ENCODE measurements at places on chromosomes 7 and 10. TPM values are rescaled to one million over a fixed set of nuclear protein-coding genes. Genes with fewer than 3 reads are reported as not detected.

The SLF2 gene
- 37.2 TPM for total RNA-seq

GRCh38 chr7:99392659-99393354, 15.6 kb downstream of the PDAP1 start:
- no peaks in the 10 kb centered on the region for H3K27me3 ChIP-seq
- peaks cover 14% of the 10 kb centered on the region for H3K4me1 ChIP-seq
- peak; percentile 95 for DNase-seq
- H3K36me3 ChIP-seq = peaks cover 81% of the 10 kb centered on the region

The SAMD9L gene
- total RNA-seq = 13.2 TPM

DNA sequence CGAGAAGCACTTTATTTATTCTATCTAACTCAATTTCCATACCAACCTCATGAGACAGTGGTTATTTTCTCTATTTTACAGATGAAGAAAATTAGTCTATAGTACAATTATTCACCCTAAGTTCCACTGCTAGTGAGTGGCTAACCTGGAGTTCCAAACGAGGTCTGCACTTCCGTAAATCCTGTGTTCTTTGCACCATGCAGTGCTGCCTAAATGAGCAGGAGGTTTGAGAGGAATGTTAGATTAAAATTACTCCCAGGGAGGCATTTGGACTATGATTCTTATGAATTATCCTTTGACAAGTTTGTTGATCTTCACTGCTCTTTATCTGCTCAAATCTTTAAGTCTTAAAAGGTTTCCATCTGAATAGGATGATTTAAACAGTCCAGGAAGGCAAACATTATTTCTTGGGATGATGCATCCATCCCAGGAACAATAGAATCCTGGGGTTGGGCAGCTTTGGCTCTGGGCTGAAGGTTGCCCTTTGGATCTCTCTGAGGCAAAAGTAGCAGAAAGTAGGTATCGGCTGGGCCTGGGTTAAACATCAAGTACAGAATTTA, 400.8 kb downstream of the REEP3 start:
- H3K27me3 ChIP-seq = no peaks in the 10 kb centered on the region
- no peaks in the 10 kb centered on the region for H3K36me3 ChIP-seq
- no peak for DNase-seq
- no peaks in the 10 kb centered on the region for H3K4me1 ChIP-seq

GRCh38 chr7:99141841-99142726, 1.8 kb downstream of the SMURF1 start:
- no peaks in the 10 kb centered on the region for H3K4me1 ChIP-seq
- H3K27ac ChIP-seq = peak overlapping the region; percentile 98
- H3K36me3 ChIP-seq = no peaks in the 10 kb centered on the region
- H3K27me3 ChIP-seq = no peaks in the 10 kb centered on the region

DNA sequence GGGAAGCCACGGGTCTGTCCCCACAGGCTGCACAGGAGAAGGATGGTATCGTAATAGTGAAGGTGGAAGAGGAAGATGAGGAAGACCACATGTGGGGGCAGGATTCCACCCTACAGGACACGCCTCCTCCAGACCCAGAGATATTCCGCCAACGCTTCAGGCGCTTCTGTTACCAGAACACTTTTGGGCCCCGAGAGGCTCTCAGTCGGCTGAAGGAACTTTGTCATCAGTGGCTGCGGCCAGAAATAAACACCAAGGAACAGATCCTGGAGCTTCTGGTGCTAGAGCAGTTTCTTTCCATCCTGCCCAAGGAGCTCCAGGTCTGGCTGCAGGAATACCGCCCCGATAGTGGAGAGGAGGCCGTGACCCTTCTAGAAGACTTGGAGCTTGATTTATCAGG, 8.1 kb downstream of the ZKSCAN1 start:
- peaks cover 25% of the 10 kb centered on the region for H3K4me1 ChIP-seq
- DNase-seq = no peak
- no peaks in the 10 kb centered on the region for H3K36me3 ChIP-seq
- no peaks in the 10 kb centered on the region for H3K27me3 ChIP-seq

The ACADSB gene
- total RNA-seq = 9.8 TPM

The HMX3 gene
- total RNA-seq = 3.4 TPM

GRCh38 chr10:72061930-72062329, 26.4 kb downstream of the SPOCK2 start:
- no peak overlapping the region for H3K4me3 ChIP-seq
- no peaks in the 10 kb centered on the region for H3K4me1 ChIP-seq
- no peak for DNase-seq
- no peaks in the 10 kb centered on the region for H3K27me3 ChIP-seq
- H3K36me3 ChIP-seq = no peaks in the 10 kb centered on the region

- no peak overlapping the region for H3K4me3 ChIP-seq
- H3K27me3 ChIP-seq = no peaks in the 10 kb centered on the region
- no peaks in the 10 kb centered on the region for H3K4me1 ChIP-seq
Measured at GRCh38 chr7:23913016-23913415, 203.0 kb downstream of the STK31 start.

The CTAGE4 gene
- total RNA-seq = 33.4 TPM

The UPK3B gene
- total RNA-seq = not detected

The SFXN4 gene
- 29.4 TPM for total RNA-seq

GRCh38 chr10:3451516-3452172, 279.1 kb upstream of the PITRM1 start:
- no peak overlapping the region for H3K27ac ChIP-seq
- no peaks in the 10 kb centered on the region for H3K27me3 ChIP-seq
- DNase-seq = no peak
- no peaks in the 10 kb centered on the region for H3K36me3 ChIP-seq

DNA sequence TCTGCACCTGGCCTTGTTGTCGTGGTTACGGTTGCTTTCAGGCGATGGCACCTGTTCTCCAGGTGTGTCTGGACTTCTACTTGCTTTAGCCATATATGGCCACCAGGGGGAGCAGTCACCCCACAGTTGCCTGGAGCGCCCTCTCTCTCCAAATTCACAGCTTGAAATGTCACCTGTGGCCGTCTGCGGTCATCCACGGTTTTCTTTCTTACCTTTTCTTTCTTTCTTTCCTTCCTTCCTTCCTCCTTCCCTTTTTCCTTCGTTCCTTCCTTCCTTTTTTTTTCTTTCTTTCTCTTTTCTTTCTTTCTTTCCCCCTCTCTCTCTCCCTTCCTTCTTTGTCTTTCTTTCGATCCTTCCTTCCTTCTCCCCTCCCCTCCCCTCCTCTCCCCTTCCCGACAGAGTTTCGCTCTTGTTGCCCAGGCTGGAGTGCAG, 150.5 kb upstream of the VKORC1L1 start:
- no peaks in the 10 kb centered on the region for H3K4me1 ChIP-seq
- no peaks in the 10 kb centered on the region for H3K36me3 ChIP-seq
- H3K4me3 ChIP-seq = no peak overlapping the region
- H3K27ac ChIP-seq = no peak overlapping the region
- no peaks in the 10 kb centered on the region for H3K27me3 ChIP-seq

- H3K36me3 ChIP-seq = no peaks in the 10 kb centered on the region
- no peaks in the 10 kb centered on the region for H3K27me3 ChIP-seq
- H3K4me1 ChIP-seq = no peaks in the 10 kb centered on the region
- H3K4me3 ChIP-seq = no peak overlapping the region
- H3K27ac ChIP-seq = no peak overlapping the region
- DNase-seq = no peak
Measured at GRCh38 chr7:91634485-91635177, 245.9 kb downstream of the MTERF1 start.

DNA sequence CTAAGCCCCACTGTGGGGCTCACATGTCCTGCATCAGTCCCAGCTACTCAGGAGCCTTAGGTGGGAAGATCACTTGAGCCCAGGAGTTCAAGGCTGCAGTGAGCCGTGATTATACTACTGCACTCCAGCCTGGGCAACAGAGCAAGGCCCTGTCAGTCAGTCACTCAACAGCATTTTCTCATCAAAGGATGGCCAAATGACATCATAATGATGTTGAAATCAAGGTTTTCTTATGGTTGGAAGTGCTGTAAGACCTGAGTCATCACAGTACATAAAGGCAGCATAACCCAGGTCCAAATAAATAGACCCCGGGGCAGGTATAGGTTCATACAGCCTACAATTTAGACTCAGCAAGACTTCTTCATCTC, 341.1 kb downstream of the PARD3 start:
- no peaks in the 10 kb centered on the region for H3K36me3 ChIP-seq
- peaks cover 8% of the 10 kb centered on the region for H3K4me1 ChIP-seq
- no peak overlapping the region for H3K4me3 ChIP-seq
- H3K27ac ChIP-seq = no peak overlapping the region

DNA sequence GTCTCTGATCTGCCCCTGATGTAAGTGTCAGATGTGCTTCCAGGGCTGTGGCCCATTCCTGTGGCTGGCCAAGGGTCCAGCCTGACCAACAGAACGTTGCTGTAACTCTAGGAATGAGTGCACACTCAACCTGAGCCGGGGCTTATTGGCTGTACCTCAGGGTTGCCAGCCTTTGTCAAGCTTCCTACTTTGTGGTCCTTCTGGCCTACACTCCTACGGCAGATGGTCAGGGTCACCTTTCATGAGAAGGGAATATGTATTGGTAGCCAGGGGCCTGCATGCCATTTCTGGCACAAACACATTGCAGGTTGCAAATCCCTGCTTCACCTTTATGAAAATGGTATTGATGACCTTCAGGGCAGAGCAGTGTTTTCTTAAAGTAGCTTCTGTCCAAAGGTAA, 64.5 kb downstream of the MTURN start:
- no peak overlapping the region for H3K4me3 ChIP-seq
- H3K36me3 ChIP-seq = no peaks in the 10 kb centered on the region
- H3K27ac ChIP-seq = no peak overlapping the region
- H3K27me3 ChIP-seq = no peaks in the 10 kb centered on the region
- no peak for DNase-seq

The SEMA3A gene
- 1.3 TPM for total RNA-seq

DNA sequence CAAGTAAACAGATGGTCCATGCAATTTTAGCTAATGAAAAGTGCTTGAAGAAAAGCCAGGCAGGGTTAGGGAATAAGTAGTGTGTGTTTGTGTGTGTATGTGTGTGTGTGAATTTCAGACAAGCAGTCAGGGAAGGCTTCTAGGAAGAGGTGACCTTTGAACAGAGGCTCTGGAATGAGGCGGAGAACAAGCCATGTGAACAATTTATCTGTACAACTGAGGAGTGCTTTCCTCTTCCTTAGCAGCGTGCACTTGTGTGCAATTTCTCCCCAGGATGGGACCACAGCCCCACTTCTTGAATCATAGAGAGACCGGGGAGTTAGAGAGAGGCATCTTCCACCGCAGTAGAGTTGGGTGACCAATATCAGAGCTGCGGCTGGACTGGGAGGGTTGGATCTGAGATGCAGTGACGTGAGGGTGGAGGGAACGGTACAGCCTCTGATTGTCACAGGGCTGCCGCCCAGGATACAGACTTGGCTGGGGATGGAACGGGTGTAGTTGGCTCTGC, 69.2 kb upstream of the FAM171A1 start:
- no peaks in the 10 kb centered on the region for H3K36me3 ChIP-seq
- H3K4me1 ChIP-seq = no peaks in the 10 kb centered on the region
- H3K27me3 ChIP-seq = no peaks in the 10 kb centered on the region
- H3K27ac ChIP-seq = no peak overlapping the region
- H3K4me3 ChIP-seq = no peak overlapping the region

The SPDYE6 gene
- not detected for total RNA-seq

The FEZF1 gene
- not detected for total RNA-seq

- peak; percentile 67 for DNase-seq
- H3K36me3 ChIP-seq = no peaks in the 10 kb centered on the region
- H3K27ac ChIP-seq = peak overlapping the region; percentile 6
- no peaks in the 10 kb centered on the region for H3K27me3 ChIP-seq
- no peak overlapping the region for H3K4me3 ChIP-seq
Measured at GRCh38 chr7:13850185-13850752, 139.2 kb downstream of the ETV1 start.

- H3K36me3 ChIP-seq = no peaks in the 10 kb centered on the region
- H3K27me3 ChIP-seq = no peaks in the 10 kb centered on the region
- no peak overlapping the region for H3K27ac ChIP-seq
- no peak for DNase-seq
Measured at GRCh38 chr10:363152-363551, 227.9 kb downstream of the ZMYND11 start.

The IFIT2 gene
- 10.9 TPM for total RNA-seq

The CRPPA gene
- total RNA-seq = 1.6 TPM

The PNLIPRP1 gene
- not detected for total RNA-seq

The STRIP2 gene
- 1.2 TPM for total RNA-seq

The LRRC61 gene
- total RNA-seq = 22.1 TPM

The ZWINT gene
- total RNA-seq = 46.2 TPM

DNA sequence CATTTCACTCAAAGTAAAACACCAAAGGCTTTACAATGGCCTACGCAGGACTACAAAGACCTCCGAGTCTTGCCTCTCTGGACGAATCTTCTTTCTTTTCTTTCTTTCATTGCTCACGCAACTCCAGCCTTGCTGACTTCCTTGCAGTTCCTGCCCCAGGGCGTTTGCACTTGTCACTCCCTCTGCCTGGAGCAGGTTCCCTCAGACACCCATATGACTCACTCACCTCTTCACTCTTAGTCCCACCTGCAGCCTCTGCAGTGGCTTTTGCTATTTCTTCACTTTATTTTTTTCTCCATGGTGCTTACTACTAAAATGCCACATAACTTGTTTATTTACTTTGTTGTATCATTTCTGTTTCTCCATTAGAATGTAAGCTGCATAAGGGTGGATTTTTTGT, 33.1 kb downstream of the GHRHR start:
- no peak for DNase-seq
- H3K27ac ChIP-seq = no peak overlapping the region
- H3K36me3 ChIP-seq = no peaks in the 10 kb centered on the region

The TSPAN15 gene
- total RNA-seq = 107 TPM

The CYP2C18 gene
- 5.0 TPM for total RNA-seq

The UTF1 gene
- total RNA-seq = not detected

The MRLN gene
- total RNA-seq = not detected

DNA sequence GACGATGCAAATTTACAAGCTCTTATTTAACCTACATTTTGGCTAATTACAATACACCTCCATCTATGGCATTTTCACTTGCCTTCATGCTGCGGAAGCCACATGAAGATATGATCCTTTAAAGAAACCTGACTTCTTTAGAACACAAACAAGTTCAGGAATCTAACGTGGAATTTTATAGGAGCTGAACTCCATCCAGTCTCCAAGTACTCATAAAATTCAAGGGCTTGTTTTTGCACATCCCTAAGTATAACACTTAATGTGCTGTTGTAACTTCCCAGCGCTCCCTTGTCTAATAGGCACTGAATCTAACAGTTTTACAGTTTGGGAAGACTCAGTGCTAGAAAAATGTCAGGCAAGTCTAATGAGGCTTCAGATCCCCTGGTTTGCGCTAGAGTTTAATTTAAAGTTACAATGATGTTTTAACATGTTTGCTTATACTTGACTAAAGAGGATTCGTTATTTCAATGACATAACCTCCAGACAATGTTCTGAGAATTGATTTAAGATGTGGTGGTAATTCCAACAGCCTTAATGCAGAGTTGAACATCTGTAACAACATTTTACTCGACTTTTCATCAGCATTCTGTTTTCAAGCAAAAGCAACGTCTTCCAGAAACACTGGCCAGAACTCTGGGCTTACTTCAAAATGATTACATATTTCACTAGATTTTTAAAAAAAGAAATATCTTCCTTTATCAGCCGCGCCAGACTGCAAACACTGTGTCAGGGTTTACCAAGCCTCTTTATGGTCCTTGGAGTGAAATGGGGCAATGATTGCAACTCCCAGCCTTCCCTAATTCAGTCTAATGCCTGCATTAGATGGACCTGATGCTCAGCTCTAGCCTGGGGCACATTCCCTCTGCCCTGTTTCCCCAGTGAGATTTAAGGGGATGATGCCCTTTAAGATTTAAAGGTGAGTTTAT, 664.3 kb downstream of the KCNMA1 start:
- no peaks in the 10 kb centered on the region for H3K4me1 ChIP-seq
- no peaks in the 10 kb centered on the region for H3K36me3 ChIP-seq
- H3K4me3 ChIP-seq = no peak overlapping the region
- no peaks in the 10 kb centered on the region for H3K27me3 ChIP-seq

GRCh38 chr10:13496931-13497330, 31.9 kb downstream of the BEND7 start:
- no peak for DNase-seq
- no peak overlapping the region for H3K27ac ChIP-seq
- no peak overlapping the region for H3K4me3 ChIP-seq
- H3K36me3 ChIP-seq = no peaks in the 10 kb centered on the region
- no peaks in the 10 kb centered on the region for H3K27me3 ChIP-seq

All from Peyer's patch (tissue), 4 donors.